ENCODE measurements at places on chromosomes 7 and 10.
A peak's percentile ranks its signal among the peaks of the same experiment; 100 is the strongest.

GRCh38 chr10:123553810-123554430, 112.2 kb upstream of the GPR26 start:
- peaks cover 3% of the 10 kb centered on the region for H3K4me1 ChIP-seq
- no peak overlapping the region for H3K27ac ChIP-seq
- peak; percentile 16 for DNase-seq
- H3K4me3 ChIP-seq, result no peak overlapping the region

- no peak for DNase-seq
- H3K36me3 ChIP-seq, result peaks cover 13% of the 10 kb centered on the region
- H3K4me1 ChIP-seq, result no peaks in the 10 kb centered on the region
- H3K4me3 ChIP-seq, result no peak overlapping the region
- no peaks in the 10 kb centered on the region for H3K27me3 ChIP-seq
These were observed 5.7 kb downstream of the TMEM243 start for GRCh38 chr7:87213811-87214210.

DNA sequence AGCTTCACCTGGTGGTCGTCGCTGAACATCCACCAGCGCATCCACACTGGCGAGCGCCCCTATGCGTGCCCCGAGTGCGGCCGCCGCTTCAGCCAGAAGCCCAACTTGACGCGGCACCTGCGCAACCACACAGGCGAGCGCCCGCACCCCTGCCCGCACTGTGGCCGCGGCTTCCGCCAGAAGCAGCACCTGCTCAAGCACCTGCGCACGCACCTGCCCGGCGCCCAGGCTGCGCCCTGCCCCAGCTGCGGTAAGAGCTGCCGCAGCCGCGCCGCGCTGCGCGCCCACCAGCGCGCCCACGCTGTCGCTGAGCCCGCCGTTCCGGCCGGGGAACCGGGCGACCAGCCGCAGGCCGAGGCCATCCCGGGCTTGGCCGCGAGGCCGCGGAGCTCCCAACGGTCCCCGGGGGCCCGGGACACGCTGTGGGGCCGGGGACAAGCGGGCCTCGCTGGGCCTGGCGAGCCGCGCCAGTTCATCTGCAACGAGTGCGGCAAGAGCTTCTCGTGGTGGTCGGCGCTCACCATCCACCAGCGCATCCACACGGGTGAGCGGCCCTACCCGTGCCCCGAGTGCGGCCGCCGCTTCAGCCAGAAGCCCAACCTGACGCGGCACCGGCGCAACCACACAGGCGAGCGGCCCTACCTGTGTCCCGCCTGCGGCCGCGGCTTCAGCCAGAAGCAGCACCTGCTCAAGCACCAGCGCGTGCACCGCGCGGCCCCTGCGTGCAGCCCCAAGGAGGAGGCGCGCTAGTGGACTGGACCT, 18.4 kb downstream of the ZNF775 start:
- peaks cover 24% of the 10 kb centered on the region for H3K36me3 ChIP-seq
- peaks cover 26% of the 10 kb centered on the region for H3K4me1 ChIP-seq
- H3K4me3 ChIP-seq, result no peak overlapping the region
- no peak for DNase-seq
- H3K27me3 ChIP-seq, result no peaks in the 10 kb centered on the region
- H3K27ac ChIP-seq, result no peak overlapping the region

GRCh38 chr10:116053910-116054309, 219.1 kb downstream of the GFRA1 start:
- no peak overlapping the region for H3K27ac ChIP-seq
- no peaks in the 10 kb centered on the region for H3K27me3 ChIP-seq
- no peak overlapping the region for H3K4me3 ChIP-seq
- DNase-seq, result no peak

DNA sequence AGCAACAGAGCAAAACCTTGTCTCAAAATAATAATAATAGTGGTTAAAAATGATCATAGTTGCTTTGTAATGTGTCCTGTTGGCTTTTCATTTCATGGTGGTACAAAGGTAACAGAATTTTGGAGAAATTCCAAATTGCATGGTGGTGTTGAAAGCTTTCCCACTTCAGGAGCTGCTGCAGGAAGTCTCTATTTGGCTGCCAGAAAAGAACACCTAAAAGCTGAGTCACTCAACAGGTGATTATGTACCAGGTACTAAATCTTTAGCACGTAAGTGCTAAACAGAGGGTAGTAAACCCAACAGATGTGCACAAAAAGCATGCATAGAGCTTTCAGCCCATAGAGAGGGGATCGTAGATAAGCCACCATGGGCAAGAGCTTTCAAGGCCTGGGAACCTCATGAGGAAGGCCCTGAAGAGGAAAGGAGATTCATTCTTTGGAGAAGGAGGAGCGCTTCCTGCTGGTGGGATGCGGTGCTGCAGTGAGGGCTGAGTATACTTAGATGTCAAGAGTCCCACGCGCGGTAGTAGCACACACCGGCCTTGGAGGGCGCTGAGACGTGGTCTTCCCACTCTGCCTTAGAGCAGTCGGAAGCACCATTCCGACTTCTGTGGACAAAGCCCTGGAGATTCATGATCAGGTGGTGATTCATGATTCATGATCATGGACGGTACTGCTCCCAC, 118.7 kb downstream of the RALA start:
- H3K4me1 ChIP-seq, result no peaks in the 10 kb centered on the region
- no peak overlapping the region for H3K4me3 ChIP-seq
- peaks cover 3% of the 10 kb centered on the region for H3K36me3 ChIP-seq
- no peaks in the 10 kb centered on the region for H3K27me3 ChIP-seq

DNA sequence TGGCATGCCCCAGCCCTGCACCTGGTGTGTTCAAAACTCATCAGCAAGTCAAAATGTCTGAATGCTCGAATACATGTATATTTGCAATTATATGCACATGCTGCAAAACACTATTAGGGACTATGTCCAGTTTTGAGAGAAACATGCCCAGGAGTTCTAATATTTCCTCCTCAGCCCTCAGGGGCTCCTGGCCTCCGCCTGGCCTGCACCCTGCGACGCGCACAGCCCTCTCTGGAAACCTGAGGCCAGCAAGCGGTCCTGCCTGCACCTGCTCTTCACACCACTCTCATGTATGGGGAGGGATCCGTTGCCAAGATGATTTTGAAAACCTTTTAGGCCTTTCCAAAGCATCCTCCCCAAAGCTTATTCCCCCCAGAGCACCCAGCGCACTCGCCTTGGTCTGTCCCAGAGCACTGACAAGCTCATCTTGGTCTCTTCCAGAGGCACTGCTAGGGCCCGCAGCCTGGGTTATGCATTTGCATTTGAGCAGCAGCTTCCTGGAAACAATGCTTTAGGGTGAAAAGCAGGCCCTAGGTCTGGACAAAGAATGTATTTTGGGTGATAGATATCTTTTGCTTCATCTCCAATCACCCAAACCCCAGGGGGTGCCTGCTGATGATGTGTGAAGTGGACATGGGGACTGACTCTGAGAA, 22.6 kb upstream of the CNPY1 start:
- H3K4me1 ChIP-seq, result no peaks in the 10 kb centered on the region
- no peaks in the 10 kb centered on the region for H3K36me3 ChIP-seq
- H3K4me3 ChIP-seq, result no peak overlapping the region
- H3K27ac ChIP-seq, result no peak overlapping the region
- H3K27me3 ChIP-seq, result no peaks in the 10 kb centered on the region
- DNase-seq, result no peak

- no peak for DNase-seq
- H3K4me3 ChIP-seq, result peak overlapping the region; percentile 79
- H3K27me3 ChIP-seq, result no peaks in the 10 kb centered on the region
- peaks cover 4% of the 10 kb centered on the region for H3K36me3 ChIP-seq
- no peak overlapping the region for H3K27ac ChIP-seq
These were observed 1.3 kb downstream of the INPP5A start for GRCh38 chr10:132538790-132539421.

GRCh38 chr7:66152371-66153191, 37.9 kb downstream of the CRCP start:
- H3K4me3 ChIP-seq, result peak overlapping the region; percentile 17
- H3K27me3 ChIP-seq, result no peaks in the 10 kb centered on the region
- peaks cover 25% of the 10 kb centered on the region for H3K36me3 ChIP-seq
- peaks cover 6% of the 10 kb centered on the region for H3K4me1 ChIP-seq

GRCh38 chr7:131328377-131329175, 900 bp downstream of the MKLN1 start:
- peak overlapping the region; percentile 97 for H3K4me3 ChIP-seq
- H3K4me1 ChIP-seq, result peaks cover 4% of the 10 kb centered on the region
- DNase-seq, result no peak
- no peaks in the 10 kb centered on the region for H3K27me3 ChIP-seq
- no peak overlapping the region for H3K27ac ChIP-seq

GRCh38 chr10:14056610-14057332, 274.0 kb downstream of the FRMD4A start:
- peaks cover 11% of the 10 kb centered on the region for H3K36me3 ChIP-seq
- peak; percentile 43 for DNase-seq
- peak overlapping the region; percentile 46 for H3K27ac ChIP-seq
- no peak overlapping the region for H3K4me3 ChIP-seq
- peaks cover 6% of the 10 kb centered on the region for H3K4me1 ChIP-seq
- no peaks in the 10 kb centered on the region for H3K27me3 ChIP-seq

GRCh38 chr7:17608114-17608833, 309.8 kb downstream of the AHR start:
- H3K4me1 ChIP-seq, result no peaks in the 10 kb centered on the region
- H3K27ac ChIP-seq, result no peak overlapping the region
- no peaks in the 10 kb centered on the region for H3K36me3 ChIP-seq
- H3K27me3 ChIP-seq, result no peaks in the 10 kb centered on the region
- DNase-seq, result no peak

- no peaks in the 10 kb centered on the region for H3K36me3 ChIP-seq
- DNase-seq, result no peak
- no peaks in the 10 kb centered on the region for H3K27me3 ChIP-seq
- no peak overlapping the region for H3K27ac ChIP-seq
These were observed 503.0 kb downstream of the KIF20B start for GRCh38 chr10:90204131-90204955.

DNA sequence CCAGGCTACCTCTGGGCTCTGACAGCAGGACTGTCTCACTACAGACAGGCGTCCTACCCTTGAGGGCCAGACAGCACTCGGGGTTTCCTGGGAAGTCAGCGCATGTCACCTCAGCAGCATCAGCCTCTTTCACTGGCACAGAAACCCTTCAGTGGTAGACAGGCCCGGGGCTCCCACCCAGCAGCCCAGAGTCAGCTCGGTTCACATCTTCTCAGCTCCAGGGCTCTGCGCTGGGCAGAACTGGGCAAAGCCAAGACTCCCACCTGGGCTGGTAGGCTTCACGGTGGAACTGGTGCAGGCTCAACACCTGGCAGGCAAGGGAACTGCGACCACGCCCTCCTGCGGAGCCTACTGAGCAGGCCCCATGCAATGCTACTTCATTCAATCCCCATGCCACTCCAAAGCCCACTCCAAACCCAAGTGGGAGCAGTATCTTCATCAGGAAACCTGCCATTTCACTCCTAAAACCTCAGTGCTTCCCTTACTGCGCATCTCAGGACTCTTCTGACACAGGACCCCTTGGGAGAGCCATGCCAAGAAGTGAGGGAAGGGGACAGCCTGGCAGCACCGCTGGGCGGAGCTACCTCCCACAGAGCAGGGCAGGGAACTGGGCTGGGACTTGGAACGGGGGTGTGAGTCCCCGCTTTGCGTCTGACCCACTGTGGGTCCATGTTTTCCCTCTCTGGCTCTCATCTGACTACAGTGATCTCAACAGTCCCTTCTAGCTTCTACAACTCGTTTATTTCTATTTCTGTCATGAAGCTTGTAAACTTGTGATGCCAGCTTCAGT, 60.4 kb downstream of the SCRN1 start:
- no peaks in the 10 kb centered on the region for H3K27me3 ChIP-seq
- no peak for DNase-seq
- no peak overlapping the region for H3K27ac ChIP-seq
- H3K4me1 ChIP-seq, result no peaks in the 10 kb centered on the region
- no peak overlapping the region for H3K4me3 ChIP-seq

DNA sequence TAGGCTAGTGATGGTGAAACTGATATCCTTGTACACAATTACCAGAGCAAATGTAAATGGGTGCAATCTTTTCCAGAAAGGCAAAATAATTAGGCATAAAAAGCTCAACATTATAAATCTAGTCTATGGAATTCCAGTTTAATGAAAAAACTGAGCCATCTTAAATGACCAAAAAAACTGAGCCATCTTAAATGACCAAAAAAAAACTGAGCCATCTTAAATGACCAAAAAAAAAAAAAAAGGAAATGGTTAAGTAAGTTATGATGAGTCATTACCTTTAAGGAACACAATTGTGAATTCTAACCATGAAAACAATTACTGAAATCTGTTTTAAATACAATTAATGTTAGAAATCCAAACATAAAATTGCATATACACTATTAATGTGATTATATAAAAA, 25.3 kb downstream of the USP6NL start:
- H3K27me3 ChIP-seq, result no peaks in the 10 kb centered on the region
- H3K4me1 ChIP-seq, result no peaks in the 10 kb centered on the region
- H3K27ac ChIP-seq, result no peak overlapping the region
- no peak for DNase-seq
- H3K36me3 ChIP-seq, result peaks cover 28% of the 10 kb centered on the region

- H3K36me3 ChIP-seq, result peaks cover 3% of the 10 kb centered on the region
- no peak overlapping the region for H3K27ac ChIP-seq
- H3K4me1 ChIP-seq, result peaks cover 6% of the 10 kb centered on the region
- H3K27me3 ChIP-seq, result no peaks in the 10 kb centered on the region
- no peak overlapping the region for H3K4me3 ChIP-seq
These were observed 27.9 kb upstream of the CHCHD3 start for GRCh38 chr7:133109816-133110215.

DNA sequence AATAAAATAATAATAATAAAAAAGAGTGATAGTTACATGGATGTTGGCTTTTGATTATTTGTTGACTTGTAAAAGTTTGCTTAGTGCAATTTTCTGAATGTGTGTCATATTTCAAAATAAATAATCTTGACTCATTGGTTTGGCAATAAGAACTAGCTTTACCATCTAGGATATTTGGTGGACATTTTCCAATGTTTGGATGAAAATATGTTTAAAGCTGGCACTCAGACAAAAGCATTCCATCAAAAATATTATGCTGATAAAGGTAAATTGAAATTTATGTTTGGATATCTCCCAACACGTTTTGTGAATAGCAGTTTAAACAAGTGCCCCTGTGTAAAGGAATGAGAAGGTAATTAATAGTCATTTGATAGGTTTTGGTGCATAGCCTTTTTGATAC, 62.5 kb upstream of the KCNMA1 start:
- no peak overlapping the region for H3K4me3 ChIP-seq
- H3K27me3 ChIP-seq, result no peaks in the 10 kb centered on the region
- H3K36me3 ChIP-seq, result no peaks in the 10 kb centered on the region
- H3K4me1 ChIP-seq, result no peaks in the 10 kb centered on the region
- no peak for DNase-seq

DNA sequence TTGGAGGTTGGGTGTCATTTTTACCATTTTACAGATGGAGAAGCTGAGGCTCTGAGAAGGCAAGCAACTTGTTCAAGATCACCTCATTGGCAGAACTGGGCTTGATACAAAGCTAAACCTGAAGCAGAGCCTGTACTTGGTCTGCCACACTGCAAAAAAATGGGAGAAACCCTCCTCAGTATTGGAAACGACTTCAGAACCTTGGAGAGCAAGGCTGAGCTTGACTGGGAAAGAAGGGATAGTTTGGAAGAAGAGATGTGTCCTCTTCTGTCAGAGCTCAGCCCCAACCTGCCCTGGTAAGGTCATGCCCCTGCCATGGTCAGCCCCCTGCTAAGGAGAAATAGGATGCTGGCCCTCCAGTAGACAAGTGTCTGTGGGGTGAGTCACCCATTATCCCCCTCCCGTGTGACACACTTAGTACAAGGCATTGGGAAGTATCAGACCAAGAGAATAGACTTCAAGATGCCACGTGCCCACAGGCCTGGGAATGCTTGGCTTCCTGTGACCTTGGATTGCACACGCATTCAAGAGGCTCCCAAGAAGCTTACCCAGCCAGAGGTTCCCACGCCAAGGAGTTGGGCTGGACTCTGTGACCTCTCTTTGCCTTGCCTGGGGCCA, 56.2 kb upstream of the SMNDC1 start:
- no peak overlapping the region for H3K27ac ChIP-seq
- DNase-seq, result no peak
- no peaks in the 10 kb centered on the region for H3K36me3 ChIP-seq
- H3K4me1 ChIP-seq, result peaks cover 12% of the 10 kb centered on the region
- H3K4me3 ChIP-seq, result no peak overlapping the region
